CD4-positive, alpha-beta T cell treated with Interleukin-12 subunit alpha and Interleukin-12 subunit beta, for 1 hour (primary cell): ENCODE measurements at places on chromosomes 16 and 17.

DNA sequence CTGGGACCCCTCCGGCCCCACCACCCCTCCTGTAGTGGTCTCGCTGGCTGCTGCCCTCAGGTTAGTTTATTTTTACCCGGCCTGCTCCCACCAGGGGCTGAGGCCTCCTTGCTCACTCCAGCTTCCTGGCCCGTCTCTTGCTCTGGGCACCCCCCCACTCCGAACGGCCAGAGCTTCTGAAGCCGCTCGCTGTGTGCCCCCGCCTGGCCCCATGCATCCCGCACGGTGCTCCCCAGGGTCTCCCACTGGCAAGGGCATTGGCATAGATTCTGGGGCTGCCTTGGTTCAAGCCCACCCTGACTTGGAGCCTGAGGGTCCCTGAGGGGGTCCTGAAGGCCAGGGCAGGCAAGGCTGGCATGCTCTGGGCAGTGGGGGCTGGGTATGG is 186.4 kb downstream of the SEC14L1 start:
- DNase-seq = no peak

DNA sequence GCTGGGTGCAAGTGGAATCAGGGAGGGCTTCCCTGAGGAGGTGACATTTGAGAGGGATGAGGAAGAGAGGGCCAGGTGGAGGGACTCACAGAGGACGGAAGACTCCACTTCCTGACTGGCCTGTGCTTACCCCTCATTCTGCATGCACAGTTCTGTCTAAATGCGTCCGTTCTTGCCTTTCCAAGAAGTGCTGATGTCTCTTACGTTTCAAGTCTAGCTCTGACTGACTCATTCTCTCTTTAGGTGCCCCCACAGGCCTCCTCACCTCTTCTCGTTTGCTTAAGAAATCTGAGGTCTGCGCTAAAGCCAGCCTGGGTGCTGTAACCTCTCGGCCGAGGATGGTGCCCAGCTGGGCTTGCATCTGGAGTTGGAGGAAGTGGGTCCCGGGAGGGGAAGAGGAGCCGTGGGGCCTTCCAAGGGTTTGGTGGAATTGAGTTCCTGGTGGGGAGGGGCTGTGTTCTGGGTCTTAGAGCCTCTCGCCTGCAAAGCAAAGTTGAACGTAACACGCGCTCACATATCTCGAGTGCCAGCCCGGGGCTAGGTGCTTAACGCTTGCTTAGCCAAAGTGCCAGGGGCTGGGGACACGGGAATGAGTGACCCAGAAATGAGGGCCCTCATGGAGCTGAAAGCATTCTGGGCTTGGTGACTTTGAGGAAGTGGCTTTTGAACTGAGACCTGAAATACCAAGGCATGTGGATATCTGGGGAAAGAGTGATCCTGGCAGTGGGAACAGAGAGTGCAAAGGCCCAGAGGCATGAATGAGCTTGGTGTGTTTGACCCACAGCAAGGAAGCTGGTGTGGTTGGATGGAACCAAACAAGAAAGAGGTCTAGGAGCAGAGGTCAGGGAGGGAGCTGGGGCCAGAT is 4.8 kb downstream of the IL4R start:
- DNase-seq = peak; percentile 43

GRCh38 chr17:30369995-30370394 is 8.7 kb upstream of the CPD start:
- DNase-seq = no peak

- no peak for DNase-seq
Observed at GRCh38 chr16:15830832-15831451, 25.9 kb downstream of the MYH11 start.
